ENCODE measurements at places on chromosomes 1 and 21. TPM values are rescaled to one million over a fixed set of nuclear protein-coding genes. Genes with fewer than 3 reads are reported as not detected.

Gene LCE3D
- total RNA-seq: not detected

Gene CADM3
- not detected for total RNA-seq

Gene DLGAP3
- 0.17 TPM for total RNA-seq

Gene ZNF281
- total RNA-seq: 27.2 TPM

Gene AUNIP
- total RNA-seq: 0.33 TPM
